ENCODE measurements at places on chromosomes 6 and 20. TPM values are rescaled to one million over a fixed set of nuclear protein-coding genes. Genes with fewer than 3 reads are reported as not detected.

SAPCD1 gene
- 4.7 TPM for total RNA-seq

- no peak for DNase-seq
Observed at GRCh38 chr6:137510923-137511322, 16.7 kb upstream of the OLIG3 start.

DNA sequence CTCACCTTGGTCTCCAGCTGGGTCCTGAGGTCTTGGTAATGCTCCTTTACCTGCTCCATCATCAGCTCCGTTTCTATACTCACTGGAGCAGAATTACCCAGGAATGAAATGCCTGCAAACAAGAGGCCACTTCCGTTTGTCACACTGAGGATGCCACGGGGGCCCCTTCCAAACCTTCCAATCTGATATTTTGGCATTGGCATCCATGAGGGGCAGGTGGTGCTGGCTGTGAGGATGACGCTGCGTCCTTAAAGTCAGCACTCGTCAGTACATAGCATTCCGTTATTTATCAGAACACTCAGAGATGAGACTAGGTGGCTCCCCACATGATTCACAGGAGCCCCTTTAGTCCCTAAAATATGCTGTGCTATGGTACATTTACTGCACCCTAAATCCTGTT, 72.7 kb downstream of the GINS1 start:
- no peak for DNase-seq

BCAS1 gene
- total RNA-seq: not detected

- no peak for DNase-seq
Observed at GRCh38 chr6:106973836-106974335, 643 bp downstream of the CD24 start.

KCNQ5 gene
- 0.84 TPM for total RNA-seq

DNA sequence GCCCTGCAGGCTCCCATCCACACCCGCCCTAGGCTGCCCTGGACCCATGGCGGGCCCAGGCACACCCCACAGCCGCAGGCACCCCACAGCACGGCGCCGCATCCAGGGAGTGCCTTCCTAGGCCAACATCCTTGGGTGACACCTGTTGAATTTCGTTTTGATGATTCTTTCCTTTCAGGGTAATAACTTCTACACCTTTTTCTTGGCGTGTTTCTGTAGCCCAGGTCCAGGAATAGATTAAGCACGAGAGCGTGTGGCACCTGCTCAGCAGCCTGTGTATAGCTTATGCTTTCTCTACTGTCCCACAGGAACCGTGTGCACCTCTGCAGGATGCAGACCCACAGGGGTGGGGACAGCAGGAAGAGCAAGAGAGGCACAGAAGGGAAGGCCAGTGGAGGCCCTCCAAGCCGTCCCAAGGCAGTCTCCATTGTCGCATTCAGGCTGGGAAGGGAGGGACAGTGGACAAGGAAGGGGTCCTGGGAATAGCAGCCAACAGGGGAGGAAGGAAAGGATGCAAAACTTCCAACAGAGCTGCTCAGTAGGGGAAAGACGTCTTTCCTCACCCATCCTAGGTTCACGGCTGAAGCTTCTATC, 118.1 kb upstream of the AFDN start:
- DNase-seq: no peak

DNA sequence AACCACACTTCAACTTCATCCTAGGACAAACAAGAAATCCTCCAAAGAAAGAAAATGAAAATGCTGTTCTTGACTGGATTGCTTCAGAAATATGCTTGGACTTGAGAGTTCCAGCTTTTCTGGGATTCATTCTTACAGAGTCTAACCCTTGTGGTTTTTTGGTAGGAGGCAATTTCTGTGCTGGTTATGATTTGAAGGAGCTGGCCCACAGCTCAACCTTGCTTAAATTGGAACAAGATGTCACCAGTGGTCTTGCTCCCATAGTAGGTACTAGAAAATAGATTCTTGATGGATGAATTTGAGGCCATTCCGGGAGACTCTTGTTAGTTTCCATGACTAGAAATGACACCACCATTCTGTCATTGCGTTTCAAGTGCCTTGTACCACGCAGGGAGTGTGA, 54.3 kb upstream of the BMP6 start:
- no peak for DNase-seq

- DNase-seq: no peak
Observed at GRCh38 chr6:11330413-11330760, 97.9 kb upstream of the NEDD9 start.

DNA sequence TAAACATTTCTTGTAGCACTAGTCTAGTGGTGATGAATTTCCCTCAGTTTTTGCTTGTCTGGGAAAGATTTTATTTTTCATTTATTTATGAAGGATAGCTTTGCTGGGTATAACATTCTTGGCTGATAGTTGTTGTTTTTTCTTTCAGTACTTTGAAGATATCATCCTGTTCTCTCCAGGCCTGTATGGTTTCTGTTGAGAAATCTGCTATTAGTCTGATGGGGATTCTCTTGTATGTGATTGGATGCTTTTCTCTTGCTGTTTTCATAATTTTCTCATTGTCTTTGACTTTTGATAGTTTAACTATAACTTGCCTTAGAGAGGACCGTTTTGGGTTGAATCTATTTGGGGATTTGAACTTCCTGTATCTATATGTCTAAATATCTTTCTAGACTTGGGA, 207.1 kb downstream of the PACRG start:
- DNase-seq: no peak

TRDN gene
- total RNA-seq: not detected

EDN3 gene
- total RNA-seq: not detected

- DNase-seq: no peak
Observed at GRCh38 chr6:12342664-12343063, 52.5 kb downstream of the EDN1 start.

CST7 gene
- not detected for total RNA-seq

DEFB118 gene
- not detected for total RNA-seq

DNA sequence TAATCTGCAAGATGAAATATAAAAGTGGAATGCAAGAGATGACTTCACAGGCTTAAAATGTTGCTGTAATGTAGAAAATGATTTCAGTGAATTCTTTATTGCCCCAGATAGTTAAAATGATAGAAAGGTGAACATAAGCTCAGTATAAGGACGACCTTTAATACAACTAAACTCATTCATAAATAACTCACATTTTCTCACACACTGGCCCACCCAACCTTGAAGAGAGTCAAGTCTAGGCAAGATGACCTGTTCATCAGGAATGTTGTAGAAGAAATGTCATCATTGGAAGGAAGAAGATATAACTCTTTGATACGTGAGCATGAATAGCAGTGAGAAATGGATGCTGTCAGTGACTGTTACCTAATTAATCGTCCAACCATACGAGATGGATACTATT, 111.1 kb upstream of the SASH1 start:
- no peak for DNase-seq

SNPH gene
- total RNA-seq: 2.8 TPM

PPP1R18 gene
- 42.5 TPM for total RNA-seq

KIZ gene
- 17.6 TPM for total RNA-seq

- DNase-seq: no peak
Observed at GRCh38 chr20:61184194-61184593, 67.9 kb upstream of the CDH4 start.

DNA sequence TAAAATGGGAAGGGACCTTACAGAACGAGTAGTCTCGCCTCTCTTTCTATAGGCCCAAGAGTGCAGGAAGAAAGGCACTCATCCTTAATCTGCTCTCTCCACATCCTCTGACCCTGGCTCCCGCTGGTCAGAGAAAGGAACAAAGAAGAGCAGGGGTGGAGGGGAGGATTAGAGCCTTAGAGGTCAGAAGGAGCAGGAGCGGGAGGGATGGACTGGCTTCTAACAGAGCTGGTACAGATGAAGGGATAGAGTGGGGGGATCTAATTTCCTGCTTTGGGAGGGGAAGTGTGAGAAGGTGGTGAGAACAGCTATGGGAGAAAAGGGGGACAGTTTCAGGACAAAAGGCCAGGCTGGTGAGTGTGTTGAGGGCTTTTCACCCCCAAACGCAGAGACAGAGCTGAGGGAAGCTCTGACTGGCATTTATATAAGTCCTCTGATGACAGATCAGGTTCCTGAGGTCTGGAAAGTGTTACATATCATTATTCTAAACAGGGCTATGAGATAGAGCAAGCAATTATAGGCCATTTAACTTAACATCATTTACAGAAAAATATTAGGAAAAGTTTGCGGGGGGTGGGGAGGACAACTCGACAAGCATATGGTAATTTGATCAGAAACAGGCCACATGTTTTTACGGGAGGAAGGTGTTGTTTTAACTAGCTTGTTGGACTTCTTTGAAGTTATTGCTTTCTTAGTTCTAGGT, 111.1 kb downstream of the FOXC1 start:
- no peak for DNase-seq

GRCh38 chr6:154301839-154302752, 54.5 kb downstream of the IPCEF1 start:
- no peak for DNase-seq

- DNase-seq: no peak
Observed at GRCh38 chr6:22956029-22956681, 386.8 kb downstream of the HDGFL1 start.

DNA sequence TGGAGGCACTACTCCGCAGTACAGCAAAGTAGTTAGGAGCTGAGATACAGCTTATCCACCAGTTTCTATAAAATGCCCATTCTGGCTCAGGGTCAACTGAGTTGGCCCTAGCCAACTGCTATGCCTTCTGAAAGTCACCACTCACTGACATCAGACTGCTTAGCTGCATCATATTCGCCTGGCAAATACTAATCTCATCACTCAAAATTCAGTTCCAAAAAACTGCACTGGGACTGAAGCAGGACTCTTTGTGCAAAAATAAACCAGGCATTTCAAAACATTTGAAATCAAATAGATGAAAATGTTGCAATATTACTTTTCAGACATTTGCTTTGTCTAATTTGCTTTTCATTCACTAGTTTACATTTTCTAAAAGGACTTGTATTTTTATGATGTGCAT, 230.0 kb downstream of the ALDH8A1 start:
- DNase-seq: no peak

OR2H2 gene
- not detected for total RNA-seq

ZNF334 gene
- total RNA-seq: 0.66 TPM

GRCh38 chr20:6115221-6115895, 7.5 kb downstream of the FERMT1 start:
- no peak for DNase-seq

DNA sequence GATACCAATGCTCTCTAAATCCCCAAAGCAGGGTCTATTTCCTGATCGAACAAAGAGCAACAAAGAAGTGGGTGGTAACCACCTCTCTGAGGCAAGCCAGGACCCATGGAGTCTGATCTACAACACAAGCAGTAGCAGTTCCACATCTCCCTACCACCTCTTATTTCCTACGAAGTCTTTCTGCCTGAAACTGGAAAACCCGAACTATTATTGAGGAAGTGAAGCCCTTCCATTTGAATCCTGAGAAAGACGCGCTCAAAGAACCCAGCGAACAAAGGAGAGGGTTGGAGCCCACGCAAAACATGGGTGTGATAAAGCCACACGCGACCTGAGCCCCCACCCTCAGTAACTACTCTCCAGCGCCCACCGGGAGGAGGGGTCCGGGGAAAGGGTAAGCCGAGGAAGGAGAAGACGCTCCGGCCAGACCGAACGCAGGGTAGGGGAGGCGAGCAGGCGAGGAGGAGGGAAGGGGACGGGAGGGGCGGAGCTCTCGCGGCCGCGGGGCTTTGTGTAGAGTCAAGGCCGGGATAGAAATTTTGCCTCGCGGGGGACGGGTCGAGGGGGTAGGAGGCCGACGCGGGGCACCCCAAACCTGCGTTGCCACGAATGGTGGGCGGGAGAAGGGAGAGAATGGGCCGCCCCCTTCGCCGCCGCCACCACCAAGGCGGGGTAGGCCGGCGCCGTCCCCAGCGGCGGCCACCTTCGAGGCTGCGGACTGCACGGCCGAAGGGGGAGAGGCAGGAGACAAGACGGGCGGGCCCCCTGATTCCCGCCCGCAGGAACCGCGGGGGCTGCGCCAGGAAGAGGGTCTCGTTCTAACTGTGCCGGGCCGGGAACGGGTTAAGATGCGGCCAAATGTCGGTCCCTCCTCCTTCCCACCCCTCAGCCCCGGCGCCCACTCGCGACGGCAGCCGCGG, 802 bp downstream of the HDAC2 start:
- DNase-seq: no peak

- no peak for DNase-seq
Observed at GRCh38 chr6:53543359-53544216, 1.3 kb downstream of the GCLC start.

DNA sequence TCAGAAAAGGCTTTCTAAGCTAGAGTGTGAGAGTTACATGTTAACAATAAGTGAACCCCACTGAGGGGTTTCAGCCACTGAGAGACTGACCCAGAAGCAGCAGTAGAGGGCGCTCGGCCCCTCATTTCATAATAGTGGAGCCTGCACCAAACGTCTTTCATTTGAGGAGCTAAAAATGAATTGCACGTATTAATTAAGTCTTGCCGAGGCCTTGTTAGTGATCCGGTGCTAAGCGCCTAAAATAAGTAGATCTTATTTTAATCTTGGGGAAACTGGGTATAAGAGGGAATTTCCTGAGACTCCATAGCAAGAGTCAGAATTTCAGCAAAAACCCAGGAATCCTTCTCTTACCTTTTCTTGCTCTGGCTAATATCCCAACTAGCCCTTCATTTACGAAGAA, 209.7 kb downstream of the FARS2 start:
- peak; percentile 33 for DNase-seq

MEI4 gene
- total RNA-seq: not detected

THBD gene
- 15.8 TPM for total RNA-seq

- DNase-seq: no peak
Observed at GRCh38 chr6:38387971-38388370, 251.8 kb downstream of the BTBD9 start.

DNA sequence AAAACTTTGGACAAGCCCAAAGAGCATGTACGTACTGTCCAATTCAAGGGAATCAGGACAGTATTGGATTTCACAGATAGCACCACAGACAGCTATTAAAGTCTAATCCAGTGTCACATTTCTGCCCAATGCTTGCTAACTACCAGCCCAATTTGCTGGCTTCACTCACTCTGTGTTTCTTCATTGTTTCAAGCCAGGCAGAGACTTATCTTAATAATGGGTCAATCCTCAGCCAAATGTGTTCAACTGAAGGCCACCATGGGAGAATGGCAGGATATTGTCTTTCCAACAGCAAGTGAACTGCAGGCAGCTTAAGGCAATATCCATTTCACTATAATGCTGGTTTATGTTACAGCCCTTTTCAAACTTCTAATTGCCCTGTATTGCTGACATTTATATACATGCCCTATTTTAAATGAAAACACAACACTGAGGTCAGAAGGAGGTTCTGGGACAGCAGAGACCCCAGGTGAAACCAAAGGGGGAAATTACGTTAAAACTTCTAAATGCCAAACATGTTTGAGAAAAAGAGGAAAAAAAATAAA, 142.1 kb upstream of the RSPO3 start:
- no peak for DNase-seq

DNA sequence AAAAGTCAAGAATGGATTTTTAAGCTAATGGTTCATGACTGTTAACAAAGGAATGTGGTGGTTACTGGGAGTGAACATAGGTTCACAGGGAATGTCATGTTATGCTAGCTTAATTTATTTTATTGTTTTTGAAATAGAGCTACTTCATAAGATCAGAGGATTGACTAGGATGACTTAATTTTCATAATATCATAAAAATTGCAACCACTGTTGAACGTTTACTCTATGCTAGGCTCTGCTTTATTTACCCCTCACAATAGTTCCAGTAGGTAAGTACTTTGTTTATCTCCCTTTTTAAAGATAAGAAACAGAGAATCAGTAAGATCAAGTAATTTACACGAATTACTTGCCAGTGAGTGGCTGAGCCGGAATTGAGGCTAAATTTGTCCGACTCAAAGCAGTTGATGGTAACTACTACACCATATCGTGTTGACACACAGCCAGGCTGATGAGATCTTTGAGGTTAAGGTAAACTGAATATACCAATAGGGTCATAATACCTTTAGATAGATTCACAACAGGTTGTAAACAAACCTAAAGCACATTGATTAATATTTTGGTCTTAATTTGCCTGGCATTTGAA, 194.6 kb upstream of the CITED2 start:
- no peak for DNase-seq

All from NCI-H460 (cell line).